ENCODE measurements at places on chromosomes 2 and 18.
A peak's percentile ranks its signal among the peaks of the same experiment; 100 is the strongest.

- no peak for DNase-seq
These were observed 799 bp downstream of the CYTIP start for GRCh38 chr2:157443090-157443489.

GRCh38 chr2:213177679-213178078 is 26.3 kb upstream of the IKZF2 start:
- no peak for DNase-seq

DNA sequence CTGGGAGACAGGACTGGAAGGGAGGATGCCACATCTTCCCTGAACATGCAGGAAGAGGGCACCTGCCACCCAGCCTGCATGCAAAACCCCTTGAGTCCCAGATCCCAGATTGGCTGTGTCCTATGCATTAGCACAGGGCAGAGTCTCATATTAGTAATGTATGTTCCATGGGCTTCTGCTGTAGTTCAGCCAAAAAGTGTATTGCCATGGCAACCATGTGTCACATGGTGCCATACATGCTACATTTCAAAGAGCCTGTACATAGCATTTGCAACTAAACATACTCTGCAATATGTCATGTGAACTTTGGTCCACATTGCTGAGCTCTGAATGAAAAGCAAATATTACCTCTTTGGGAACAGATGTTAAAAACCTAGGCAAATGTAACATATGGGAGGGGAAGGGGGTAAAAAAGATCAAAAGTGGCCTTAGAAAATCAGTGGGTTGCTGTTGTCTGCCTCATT is 78.4 kb downstream of the DPP4 start:
- no peak for DNase-seq

DNA sequence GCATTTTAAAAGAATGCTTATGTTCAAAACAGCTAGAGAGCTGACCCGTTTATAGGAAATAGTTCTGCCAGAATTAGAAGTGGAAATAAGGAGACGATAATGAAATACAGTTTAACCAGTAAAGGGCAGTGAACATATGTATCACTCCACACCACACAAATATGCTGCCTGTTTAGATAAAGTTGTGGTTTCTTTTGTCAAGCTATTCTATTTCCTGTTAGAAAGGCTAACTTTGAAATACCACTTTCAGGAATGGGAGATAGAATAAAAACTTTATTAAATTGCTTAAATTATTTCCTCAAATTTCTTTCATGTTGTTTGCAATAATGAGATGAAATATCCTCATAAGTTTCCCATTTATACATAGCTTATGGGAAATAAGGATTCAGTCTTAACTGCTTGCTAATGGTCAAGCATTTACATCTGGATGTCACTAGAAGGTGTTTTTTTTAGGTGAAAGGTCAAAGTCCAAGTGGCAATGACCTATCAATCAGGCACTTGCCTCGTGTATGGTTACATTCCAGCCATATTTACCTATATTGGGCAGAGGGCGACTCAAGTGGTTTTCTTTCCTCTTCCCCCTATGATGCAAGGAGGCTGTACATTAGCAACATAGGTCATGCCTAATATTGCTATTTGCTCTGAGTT is 148.9 kb downstream of the ZEB2 start:
- no peak for DNase-seq

GRCh38 chr2:181784556-181784955 is 104.2 kb upstream of the NEUROD1 start:
- DNase-seq, result no peak

GRCh38 chr2:8511868-8512612 is 169.8 kb upstream of the ID2 start:
- peak; percentile 82 for DNase-seq

DNA sequence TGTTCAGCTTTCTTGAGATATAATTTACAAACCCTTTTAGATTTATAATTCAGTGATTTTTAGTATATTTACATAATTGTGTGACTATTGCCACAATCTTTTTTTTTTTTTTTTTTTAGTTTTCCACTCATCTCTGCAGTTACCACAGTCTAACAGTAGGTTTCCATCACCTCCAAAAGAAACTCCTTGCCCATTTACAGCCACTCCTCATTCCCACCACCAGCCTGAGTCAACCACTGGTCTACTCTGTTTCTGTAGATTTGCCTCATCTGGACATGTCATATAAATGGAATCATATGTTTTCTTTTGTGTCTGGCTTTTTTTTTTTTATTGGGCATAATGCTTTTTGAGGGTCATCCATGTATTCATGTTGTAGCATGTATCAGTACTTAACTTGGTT is 16.1 kb downstream of the MTX2 start:
- no peak for DNase-seq
